Right kidney (tissue), 9 donors: ENCODE measurements at places on chromosomes 13 and 19.

DNA sequence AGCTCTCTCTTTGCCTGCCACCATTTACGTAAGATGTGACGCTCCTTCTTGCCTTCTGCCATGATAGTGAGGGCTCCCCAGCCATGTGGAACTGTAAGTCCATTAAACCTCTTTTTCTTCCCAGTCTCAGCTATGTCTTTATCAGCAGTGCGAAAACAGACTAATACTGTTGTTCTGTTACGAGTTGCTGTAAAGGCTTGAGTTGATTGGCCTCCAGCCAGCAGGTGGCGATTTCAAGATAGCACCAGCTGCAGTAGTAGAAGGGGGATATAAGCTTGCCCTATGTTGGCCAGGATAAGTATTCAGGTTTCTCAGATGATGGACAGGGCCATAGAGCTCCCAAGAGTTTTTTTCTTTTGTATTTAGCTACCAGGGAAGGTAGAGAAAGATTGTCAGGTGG, 385.5 kb downstream of the MZT1 start:
- no peak for DNase-seq

DNA sequence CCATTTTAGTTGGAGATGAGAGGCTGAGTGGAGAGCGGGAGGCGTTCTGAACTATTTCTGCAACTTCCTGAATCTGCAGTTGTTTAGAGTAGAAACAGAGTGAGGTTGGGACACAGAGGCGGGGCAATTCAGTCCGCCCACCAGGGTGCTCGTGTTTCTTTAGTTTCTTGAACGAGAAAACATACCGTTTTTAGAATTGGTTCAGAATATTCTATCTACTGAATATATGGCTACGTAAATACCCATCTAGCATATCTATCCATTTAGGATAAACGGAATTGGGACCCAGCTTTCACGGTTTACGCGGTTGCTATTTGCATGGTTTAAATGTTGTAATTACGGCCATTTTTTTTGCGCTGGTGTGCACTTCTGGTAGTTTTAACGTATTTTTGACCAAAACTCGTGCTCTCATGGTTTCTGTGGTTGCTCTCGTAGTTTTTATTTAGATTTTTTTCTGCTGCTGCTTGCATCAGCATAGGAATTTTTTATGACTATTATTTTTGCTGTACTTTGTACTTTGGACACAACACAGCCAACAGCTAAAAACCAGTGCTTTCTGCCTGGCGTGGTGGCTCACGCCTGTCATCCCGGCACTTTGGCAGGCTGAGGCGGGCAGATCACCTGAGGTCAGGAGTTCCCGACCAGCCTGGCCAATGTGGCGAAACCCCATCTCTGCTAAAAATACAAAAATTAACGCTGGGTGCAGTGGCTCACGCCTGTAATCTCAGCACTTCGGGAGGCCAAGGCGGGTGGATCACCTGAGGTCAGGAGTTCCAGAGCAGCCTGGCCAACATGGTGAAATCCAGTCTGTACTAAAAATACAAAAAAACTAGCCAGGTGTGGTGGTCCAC, 32.7 kb downstream of the TIMM13 start:
- DNase-seq = no peak

GRCh38 chr13:79898202-79898826, 417.4 kb downstream of the NDFIP2 start:
- DNase-seq = no peak

DNA sequence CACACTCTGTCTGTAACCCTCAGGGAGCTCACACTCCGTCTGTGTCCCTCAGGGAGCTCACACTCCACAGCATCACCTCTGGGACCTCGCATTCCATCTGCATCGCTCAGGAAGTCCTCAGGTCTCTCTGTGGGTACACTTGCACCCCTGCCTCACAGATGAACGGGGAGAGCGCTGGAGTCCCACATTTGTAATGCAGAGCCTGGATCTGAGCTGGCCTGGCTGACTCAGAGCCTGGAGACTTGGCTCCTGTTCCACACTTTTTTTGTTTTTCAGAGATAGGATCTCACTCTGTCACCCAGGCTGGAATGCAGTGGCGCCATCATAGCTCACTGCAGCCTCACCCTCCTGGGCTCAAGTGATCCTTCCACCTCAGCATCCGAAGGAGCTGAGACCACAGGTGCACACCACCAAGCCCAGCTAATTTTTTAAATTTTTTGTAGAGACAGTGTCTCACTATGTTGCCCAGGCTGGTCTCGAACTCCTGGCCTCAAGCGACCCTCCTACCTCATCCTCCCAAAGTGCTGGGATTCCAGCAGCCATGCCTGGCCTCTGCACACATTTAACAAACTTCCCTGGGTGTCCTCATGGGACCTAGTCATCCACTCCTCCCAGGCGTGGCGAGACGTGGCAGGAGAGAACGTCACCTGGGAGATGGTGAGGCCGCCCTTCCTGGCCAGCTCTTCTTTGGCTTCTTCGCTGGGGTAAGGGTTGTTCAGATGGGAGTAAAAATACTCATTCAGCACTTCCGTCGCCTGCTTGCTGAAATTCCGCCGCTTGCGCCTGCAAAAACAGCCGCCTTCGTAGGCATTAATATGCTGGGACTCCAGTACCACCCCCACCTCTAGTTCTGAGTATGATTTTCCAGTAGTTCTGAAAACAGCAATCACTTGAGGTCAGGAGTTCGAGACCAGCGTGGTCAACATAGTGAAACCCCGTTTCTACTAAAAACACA, 31.0 kb downstream of the CILP2 start:
- no peak for DNase-seq

GRCh38 chr19:32392901-32393300, 12.7 kb upstream of the DPY19L3 start:
- no peak for DNase-seq

- DNase-seq = peak; percentile 44
Observed at GRCh38 chr19:3243819-3244700, 19.6 kb downstream of the CELF5 start.

DNA sequence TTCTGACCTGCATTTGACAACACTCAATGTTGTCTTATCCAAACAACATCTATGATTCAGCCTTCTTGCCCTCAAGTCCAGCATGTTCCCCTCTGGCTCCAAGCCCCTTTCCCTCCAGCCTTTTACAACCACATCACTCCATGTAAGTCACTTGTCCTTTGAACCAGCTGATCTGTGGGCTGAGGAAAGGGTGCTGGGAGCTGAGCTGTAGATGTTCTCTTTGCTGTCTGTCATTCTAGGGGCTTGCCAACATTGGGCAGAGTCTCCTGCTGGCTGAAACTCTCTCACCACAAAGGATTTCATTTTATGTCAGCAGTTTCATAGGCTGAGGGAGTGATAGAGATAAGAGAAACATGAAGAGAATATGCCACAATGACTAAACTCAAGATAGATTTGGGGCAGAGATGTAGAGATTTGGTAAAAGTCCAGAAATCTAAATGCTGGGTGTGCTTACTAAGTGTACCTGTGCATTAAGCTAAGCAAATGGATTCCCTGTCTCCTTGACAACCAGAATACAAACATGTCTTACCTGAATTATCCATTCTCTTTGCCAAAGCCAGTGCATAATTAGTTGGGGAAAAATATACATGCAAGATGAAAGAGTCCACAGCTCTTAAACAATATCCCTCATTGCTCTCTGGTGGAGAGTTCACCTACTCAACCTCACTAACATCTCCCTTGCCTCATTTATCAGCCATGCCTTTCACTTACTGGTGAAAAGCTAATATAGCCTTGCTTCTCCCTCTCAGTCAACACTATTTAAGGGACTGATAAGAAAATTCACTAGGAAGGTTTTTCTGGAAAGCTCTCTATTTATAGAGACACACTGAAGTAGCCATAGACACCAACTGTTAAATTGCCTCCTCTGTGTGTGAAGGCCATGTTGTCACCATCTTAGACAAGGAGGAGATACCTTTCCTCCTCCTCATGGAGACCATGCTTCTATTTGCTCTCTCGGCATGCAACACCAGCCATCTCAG, 175.5 kb upstream of the SERP2 start:
- no peak for DNase-seq

GRCh38 chr13:34030782-34031181, 212.8 kb downstream of the RFC3 start:
- no peak for DNase-seq

- DNase-seq = no peak
Observed at GRCh38 chr13:85661675-85662074, 137.5 kb downstream of the SLITRK6 start.

DNA sequence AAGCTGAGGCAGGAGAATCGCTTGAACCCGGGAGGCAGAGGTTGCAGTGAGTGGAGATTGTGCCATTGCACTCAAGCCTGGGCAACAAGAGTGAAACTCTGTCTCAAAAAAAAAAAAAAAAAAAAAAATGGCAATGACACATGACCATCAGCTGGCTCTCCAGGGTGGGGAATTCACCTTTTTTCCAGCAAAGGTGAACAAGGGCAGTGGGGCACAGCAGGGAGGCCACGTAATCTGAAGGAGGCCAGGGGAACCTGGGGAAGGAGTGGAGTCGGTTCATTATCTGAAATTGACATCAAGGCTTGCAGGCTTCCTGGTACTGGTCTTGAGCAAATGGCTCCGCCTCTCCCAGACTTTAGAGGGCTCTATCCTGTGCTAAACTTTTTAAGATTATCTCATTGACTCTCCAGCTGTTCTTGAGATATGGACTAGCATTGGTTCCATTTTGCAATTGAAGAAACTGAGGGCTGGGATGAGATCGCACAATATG, 28.1 kb downstream of the KEAP1 start:
- no peak for DNase-seq

GRCh38 chr19:54428323-54429175, 13.3 kb downstream of the TTYH1 start:
- no peak for DNase-seq
